KBM-7 (cell line): ENCODE measurements at places on chromosomes 3 and 15.

DNA sequence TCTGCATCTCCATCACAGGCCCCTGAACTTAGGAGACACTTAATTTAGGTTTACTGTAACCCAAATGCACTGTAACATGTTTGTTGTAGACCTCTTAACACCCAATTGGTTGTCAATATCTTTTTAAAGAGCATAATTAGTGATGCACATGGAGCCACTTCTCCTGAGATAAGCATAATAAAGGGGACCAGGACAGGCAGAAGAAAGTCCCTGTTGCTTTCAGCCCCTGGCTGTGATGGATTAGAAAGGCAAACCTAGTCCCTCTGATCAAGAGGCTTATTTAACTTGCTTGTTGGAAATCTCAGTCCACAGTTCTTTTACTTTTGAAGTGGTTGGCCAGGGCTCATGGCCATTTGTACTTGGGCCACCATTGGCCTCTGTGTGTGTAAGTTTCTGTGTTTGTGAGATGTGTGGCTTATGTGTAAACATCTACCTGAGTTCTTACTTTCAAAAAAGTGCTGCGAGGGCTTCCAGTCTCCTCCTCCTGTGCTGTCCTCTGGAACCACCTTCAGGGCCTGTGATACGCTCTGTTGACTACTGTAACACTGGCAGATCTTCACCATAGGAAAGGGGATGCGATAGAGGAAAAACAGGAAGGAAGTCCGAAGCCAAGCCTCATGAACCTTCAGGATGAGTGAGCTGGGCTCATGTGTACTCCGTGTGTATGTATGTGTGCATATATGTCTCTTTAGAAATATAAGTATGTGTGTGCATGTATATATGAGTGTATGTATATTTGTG lies 136.2 kb downstream of the EPHB1 start:
- peak; percentile 69 for DNase-seq

GRCh38 chr15:82297546-82297945 lies 34.9 kb downstream of the SAXO2 start:
- DNase-seq, result no peak

DNA sequence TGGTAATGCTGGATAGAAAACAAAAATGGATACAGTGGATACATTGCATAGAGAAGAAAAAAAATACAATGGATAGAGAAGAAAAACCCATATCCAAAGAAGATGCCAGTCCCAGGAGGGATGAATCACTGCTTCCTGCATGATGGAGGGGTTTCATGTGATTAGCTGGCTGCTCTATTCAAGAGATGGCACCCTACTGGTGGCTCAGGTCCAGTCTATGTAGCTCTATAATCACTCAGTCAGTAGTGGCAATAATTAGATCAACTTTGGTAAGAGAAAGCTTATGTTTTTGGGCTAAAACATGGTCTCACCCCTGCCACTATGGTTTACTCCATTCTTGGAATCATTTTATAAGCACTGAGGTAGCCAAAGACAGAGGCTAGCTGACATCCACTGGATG lies 33.7 kb upstream of the NOX5 start:
- no peak for DNase-seq

DNA sequence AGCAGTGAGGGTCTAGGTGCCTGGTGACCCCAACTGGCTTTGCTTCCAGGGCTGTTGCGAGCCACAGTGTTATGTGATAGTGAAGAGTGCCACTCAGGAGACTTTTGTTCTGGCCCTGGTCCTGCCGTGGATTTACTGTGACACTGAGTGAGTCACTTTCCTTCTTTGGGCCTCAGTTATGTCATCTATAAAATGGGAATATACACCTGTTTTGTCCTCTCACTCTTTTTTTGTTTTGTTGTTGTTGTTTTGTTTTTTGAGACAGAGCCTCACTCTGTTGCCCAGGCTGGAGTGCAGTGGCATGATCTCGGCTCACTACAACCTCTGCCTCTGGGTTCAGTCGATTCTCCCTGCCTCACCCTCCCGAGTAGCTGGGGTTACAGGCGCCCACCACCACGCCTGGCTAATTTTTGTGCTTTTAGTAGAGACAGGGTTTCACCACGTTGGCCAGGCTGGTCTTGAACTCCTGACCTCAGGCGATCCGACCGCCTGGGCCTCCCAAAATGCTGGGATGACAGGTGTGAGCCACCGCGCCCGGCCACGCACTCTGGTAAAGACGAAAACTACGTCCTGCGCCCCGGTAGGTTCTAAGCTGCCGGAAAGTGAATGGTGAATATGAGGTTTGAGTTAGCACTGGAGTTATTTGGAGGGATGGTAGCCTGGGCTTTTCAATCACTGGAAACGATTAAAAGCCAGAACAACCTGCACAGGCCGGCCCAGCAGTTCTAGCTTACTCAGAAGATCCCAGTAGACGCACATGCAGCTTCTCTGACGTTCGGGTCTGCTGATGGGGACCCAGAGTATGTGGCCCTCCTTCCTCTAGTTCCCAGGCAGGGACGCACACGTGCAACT lies 46.6 kb downstream of the BDH1 start:
- no peak for DNase-seq

DNA sequence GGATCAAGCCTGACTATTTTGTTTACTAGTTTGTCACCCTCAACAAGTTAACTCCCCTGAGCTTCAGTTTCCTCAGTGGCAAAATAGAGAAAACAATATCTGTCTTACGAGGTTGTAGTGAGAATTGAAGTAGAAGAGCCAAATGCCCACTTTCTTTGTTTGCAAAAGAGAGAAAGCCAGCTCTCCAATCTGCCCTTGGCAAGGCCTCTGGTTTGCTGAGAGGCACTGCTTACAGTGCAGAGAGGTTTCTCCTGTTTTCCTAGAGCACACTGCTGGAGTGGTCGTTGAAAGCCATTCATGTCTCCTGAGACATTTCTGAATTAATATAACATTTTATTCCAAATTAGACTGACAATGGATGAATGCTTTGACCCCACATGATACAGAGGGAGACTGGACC lies 260.5 kb upstream of the IGF1R start:
- no peak for DNase-seq

DNA sequence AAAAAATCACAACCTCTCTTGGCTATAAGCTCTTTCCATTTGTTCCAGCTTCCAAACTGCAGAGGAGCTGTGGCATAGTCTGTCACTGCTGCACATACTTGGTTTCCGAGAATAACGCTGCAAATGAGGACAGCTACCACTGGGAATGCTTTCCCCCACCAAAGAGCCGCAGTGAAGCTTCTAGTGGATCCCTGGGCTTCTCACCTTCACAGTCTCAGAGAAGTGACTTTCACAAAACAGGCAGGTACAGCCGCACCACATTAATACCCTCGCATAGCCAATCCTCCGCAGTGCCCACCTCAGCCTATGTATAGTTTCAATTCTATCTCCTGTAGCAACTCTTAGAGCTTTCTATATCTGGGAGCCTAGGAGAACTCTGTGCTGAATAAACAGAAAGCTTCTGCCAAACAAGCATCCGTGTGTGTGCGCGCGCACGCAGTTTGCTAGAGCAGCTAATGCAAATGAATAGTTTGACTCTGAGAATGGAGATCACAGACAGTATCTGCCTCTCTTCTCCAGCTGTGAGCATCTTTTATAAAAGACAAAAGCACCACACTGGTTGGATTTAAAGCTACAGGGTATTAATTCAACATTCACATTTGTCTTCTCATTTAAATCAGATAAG lies 81.9 kb upstream of the PLXND1 start:
- DNase-seq, result no peak

DNA sequence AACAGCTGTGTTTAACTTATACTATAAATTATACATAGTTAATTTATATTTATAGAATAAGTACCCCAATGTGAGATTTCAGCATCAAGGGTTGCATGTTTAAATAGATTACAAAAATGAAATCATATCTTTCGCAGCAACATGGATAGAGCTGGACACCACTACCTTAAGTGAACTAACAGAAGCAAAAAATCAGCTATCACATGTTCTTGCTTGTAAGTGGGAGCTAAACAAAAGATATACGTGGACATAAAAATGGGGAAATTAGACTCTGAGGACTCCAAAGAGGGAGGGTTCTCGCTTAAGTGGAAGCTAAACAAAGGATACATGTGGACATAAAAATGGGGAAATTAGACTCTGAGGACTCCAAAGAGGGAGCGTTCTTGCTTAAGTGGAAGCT lies 626.5 kb upstream of the DPPA4 start:
- DNase-seq, result no peak

DNA sequence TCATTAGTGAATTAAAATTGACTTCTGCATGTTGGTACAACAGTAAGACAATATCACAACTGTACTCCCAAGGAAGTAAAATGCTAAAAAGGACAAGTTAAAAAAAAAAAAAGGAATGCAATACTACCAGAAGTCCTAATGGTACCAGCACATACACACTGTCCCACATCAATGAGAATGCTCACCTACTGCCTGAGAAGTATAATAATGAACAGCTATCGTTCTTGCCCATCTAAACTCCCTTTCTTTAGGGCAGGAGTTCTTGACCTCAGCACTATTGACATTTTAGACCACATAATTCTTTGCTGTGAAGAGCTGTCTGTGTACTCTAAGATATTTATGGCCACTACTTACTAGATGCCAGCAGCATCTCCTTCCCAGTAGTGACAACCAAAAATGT lies 651.7 kb downstream of the FHIT start:
- DNase-seq, result no peak

- no peak for DNase-seq
These were observed 158.9 kb downstream of the TAFA4 start for GRCh38 chr3:68773401-68773800.

- no peak for DNase-seq
These were observed 33.8 kb downstream of the HOMER2 start for GRCh38 chr15:82918607-82919230.

DNA sequence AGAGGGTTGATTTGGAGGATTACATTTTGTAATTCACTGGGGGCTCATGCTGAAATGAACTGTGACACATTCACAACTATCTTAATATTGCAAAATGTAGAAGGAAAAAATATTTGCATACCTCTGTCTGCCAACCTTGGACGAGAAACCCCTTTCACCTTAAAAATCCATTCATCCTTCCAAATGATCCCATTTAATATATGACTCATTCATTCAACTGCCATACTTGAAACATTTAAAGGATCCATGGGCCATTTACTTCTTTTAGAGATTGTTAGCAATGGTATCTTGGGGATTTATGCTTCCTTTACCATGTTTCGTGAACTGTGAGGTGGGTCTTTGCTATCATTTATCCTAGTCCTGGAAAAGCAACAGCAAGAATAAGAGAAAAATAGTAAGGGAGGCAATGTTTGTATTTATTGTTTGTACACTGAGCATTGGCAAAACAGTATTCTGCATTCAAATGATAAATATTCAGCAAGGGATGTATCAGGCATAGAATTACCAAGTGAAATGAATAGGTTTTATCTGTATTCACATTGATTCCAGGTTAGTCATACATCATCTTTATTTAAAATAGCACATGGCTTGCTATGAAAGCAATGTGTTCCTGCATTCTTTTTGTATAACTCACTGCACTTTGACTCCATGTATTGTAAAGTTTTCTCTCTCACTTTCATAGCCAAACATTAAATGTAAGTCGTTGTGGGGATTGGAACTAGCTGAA lies 378.1 kb downstream of the NSUN3 start:
- no peak for DNase-seq

DNA sequence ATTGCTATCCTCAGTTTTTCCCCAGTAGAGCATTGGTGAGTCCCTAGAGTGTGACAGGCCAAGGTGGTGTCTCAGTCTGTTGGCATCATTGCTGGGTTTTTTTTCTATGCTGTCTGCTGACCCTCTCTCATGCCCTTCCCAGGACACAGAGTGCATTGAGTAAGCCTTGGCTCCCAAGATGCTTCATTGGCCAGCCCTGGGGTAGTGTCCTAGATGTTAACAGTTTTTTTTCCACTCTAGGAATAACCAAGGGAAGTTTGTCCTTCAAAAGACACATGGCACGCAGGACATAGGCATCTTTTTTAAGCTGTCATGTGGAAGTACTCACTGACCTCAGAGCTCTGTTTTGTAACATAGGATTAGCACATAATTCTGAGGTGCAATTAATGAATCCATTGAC lies 19.5 kb downstream of the ADAMTSL3 start:
- no peak for DNase-seq

DNA sequence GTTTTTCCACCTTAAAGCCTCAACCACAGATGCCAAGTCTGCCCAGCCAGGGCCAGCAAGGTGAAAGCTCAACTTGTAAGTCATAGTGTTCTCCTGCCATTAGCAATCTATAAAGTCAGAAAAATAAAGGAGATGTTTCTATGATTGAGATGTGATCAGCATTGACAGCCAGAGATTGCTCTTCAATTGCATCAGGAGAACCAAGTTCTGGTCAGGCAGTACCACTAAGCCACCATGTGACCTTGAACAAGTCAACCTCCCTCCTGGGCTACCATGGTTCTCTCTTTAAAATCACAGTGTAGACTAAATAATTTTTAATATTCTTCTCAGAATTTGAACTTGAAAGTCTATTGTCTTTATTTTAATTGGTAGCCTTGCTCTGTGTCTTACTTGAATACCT lies 220.3 kb upstream of the HES1 start:
- no peak for DNase-seq

DNA sequence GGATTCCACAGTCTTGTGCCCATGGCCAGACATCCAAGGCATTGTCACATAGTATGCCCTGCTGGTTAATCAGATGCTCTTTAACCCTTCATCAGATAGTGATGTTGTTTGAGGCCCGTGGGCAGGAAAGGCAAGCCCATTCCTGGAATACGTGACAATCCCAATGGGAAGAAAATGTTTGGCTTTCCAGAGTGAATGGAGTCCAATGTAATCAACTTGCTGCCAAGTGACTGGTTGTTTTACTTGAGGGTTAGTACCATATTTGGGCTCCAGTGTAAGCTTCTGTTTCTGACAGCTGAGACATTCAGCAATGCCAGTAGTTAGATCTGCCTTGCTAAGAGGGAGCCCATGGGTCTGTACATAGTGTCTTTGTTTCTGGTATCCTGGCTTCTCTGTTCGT lies 31.3 kb downstream of the RPL39L start:
- no peak for DNase-seq

DNA sequence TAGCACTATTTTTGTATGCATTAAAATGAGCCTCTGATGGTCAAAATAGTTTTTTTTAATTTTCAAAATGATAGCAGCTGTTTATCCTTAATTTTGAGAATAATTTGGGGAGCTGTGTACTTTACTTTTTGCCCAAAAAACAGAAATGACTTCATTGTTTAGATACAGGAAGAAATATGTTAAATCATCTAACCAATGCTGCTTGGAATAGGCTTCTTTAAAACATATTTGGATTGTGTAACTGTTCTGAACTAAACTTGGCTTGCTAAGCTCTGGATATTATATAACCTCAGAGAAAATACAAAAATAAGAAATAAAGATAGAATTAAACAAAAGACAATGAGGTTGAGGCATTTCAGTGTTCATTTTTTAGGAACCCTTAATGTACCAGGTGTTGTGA lies 119.3 kb downstream of the SERPINI1 start:
- DNase-seq, result no peak

GRCh38 chr3:168889666-168890065 lies 773.8 kb downstream of the MECOM start:
- DNase-seq, result no peak

GRCh38 chr15:33654860-33655259 lies 313.4 kb upstream of the CHRM5 start:
- DNase-seq, result no peak

DNA sequence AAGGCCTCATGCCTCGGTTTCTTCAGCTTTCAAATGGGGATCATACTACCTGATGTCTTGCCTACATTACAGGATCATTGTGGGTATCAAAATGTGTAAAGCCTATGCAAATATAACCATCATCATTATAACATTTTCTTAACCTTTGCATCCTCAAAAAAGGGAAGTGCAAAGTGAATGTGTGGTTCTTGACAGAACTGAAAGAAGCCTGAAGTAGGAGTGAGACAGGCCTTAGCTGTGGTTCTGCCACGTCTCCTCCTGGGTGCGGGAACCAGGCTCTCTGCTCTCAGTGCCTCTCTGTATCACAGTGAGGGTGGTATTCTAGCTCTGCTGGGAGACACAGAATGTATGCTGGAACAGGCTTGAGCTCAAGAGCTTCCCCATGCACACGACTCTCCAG lies 316.9 kb upstream of the ICE2 start:
- no peak for DNase-seq
